ENCODE measurements at places on chromosomes 16 and 17.
A peak's percentile ranks its signal among the peaks of the same experiment; 100 is the strongest.

GRCh38 chr17:13749891-13750235 is 148.1 kb upstream of the HS3ST3A1 start:
- DNase-seq = no peak

DNA sequence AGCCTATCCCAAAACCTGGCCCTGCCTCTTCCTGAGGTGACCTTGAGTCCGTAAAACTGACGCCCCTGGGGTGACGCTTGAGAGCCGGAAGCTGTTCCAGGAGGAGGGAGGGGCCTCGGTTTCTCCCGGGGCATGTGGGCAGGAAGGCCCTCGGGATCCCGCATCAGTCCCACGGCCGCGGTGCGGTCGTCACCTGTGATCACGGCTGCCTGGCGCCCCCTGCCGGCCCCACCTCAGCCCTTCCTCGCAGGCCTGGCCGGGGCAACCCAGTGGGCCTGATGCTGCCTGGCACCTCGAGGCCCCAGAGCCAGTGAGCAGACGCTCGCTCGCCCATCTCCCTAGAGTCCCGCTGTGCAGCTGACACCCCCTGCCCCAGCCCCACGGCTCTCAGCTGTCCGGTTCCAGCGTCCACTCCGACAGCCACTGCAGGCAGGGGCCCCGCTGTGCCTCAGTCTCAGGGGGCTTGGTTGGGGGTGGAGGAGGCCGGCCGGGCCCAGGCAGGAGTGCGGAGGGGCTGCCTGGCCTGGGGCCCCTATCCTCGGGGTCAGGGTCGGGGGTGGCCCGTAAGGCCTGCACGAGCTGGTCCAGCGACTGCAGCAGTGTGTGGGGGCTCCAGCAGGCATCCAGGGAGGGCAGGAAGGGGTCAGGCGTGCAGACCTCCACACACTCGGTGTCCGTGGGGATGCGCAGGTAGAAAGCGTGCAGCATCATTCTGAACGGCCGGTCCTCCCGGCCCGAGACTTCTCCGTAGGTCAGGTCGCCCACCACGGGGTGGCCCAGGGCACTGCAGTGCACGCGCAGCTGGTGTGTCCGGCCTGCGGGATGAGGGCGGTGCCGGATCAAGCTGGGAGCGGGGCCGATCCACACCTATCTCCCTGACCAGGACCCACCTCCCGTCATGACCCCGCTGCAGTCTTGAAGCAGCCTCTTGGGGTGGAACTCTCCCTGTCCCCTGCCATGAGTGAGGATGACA is 2.3 kb downstream of the RPUSD1 start:
- DNase-seq = peak; percentile 93

DNA sequence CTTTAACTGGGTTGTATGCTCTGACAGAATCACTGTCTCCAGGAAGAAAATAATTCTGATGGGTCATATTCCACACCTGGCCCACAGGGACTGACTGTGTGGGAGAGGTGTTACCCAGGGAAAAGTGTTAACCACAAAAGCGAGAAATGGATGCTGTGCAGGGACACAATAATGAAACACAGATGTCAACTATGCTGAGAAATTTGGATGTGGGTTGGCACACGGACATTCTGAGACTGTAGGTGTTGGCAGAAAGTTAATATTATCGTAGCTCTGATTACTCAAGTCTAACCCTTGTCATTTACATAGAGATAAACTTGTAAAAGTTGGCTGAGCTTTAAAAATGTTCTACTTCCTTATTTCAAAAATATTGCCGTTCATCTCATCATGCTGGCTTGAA is 19.6 kb downstream of the TMC5 start:
- no peak for DNase-seq

DNA sequence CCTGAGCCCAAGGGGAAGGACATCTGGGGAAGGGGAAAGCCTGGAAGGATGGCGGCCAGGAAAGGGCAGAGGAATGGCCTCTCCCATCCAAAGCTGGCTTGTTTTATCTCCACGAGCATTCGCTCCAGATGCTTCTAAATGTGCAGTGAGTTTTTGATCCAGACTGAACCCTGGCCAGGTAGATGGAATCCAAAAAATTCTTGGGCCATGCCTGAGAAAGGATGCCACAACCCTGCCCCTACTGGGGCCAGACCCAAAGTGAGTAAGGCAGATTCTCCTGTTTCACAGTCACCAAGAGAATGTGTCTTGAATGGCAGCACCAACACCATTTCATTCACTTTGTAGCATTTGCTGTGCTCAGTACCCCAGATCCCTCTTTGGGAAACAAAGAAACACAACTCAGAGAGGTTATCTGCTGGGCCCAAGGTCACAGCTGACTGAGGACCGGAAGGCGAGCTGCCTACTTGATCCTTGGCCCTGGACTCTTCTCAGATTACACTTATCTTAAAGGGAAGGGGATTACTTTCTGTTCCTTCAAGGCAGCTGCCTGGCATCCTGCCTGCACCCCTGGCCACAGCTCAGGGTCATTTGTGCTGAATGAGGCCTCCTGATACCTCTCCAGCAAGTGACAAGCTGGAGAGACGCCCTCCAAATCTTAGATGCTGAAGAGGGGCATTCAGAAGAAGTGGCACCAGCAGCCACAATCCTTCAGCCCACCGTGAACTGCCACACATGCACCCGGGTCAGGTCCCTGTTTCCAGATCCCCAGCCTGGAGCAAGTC is 3.6 kb downstream of the LRRC75A start:
- no peak for DNase-seq

DNA sequence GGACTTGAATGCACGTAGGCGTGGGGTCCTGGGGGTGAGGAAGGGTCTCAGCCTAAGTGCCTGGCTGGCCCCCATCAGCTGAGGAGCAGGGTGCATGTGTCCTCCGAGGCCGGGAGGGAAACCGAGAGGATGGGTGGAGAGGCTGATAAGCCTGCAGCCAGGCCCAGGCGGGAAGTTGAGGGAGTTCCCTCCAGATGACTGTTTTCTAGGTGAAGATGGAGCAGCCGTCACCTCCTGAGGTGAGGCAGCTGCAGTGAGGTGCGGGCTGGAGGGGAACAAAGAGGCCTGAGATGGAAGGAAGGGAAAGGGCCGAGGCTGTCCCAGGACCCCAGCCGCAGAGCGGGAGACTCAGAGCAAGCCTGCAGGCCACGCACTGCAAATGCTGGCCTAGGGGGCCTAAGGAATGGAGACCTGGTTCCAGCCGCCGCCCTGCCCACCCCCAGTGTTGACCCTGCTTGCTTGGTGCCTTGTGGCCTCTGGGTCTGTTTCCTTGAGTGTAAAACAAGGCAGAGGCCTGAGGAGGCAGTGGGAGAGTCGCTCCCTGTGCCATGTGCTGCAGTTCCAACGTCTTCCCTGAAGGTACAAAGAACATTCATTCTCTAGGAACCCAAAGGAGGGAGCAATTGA is 3.0 kb downstream of the PECAM1 start:
- DNase-seq = no peak

- DNase-seq = peak; percentile 53
These were observed 8.0 kb upstream of the TOP2A start for GRCh38 chr17:40425741-40426140.

GRCh38 chr17:79410681-79411080 is 200.2 kb downstream of the RBFOX3 start:
- no peak for DNase-seq

DNA sequence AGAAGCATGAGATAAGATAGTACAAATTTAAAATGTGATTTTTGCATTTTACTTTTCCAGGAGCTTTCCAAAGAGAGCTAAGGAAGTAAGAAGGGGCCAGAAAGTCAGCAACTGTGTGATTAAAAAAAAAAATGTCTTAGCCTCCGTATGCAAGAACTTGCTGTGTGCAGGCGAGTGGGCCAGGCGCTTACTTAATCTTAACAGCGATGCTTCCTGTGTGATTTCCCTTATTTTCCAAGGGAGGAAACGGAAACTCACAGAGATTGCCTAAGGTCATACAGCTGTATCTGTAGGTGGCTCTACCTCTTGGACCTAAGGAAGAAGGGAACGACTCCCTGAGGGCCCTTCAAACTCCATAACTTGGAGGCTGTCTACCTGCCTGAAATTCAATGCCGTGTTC is 11.1 kb downstream of the HS3ST3B1 start:
- no peak for DNase-seq

- DNase-seq = peak; percentile 94
These were observed at the start of gene SSH2 for GRCh38 chr17:29929533-29930408. Gene SSH2, minus strand, starts transcription at chr17:29930228. Its CDS starts 228 bp downstream, at chr17:29930000.

DNA sequence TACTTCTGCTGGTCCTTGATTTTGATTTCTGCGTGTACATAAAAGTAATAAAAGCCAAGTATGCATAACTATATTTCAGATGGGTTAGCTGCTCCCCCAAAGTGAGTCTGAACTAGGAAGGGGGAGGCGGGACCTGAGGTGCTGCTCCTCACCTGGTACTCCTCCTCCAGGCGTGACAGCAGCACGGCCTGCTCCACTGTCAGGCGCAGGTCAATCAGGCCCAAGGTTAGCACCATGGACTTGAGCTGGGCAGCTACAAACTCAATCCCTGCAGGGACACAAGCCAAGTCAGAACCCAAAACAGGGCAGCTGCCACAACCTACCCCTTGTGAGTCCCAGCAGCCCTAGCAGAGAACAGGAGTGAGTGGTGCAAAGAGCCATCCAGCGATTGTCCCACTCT is 18.0 kb downstream of the ATPAF2 start:
- DNase-seq = no peak

DNA sequence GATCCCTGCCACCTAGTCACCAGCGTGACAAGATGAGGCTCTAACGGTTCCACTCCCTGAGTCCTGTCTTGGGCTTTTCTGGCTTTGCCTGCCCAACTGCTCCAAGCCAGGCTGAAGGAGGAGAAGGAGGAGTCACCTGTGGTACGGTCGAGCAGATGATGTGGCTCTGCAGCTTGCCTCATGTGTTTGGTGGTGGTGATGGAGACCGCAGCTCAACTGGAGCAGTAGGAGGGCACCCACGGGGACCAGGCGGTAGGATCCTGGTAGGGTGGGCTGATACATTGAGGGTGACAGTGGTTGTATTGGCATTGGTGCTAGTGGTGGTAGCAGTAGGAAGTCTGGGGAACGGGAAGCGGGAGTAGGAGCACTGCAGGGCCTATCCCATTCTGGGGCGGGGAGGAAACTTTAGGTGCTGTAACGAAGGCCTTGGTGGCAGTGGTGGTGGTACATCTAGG is 202.8 kb upstream of the WSB1 start:
- DNase-seq = no peak

DNA sequence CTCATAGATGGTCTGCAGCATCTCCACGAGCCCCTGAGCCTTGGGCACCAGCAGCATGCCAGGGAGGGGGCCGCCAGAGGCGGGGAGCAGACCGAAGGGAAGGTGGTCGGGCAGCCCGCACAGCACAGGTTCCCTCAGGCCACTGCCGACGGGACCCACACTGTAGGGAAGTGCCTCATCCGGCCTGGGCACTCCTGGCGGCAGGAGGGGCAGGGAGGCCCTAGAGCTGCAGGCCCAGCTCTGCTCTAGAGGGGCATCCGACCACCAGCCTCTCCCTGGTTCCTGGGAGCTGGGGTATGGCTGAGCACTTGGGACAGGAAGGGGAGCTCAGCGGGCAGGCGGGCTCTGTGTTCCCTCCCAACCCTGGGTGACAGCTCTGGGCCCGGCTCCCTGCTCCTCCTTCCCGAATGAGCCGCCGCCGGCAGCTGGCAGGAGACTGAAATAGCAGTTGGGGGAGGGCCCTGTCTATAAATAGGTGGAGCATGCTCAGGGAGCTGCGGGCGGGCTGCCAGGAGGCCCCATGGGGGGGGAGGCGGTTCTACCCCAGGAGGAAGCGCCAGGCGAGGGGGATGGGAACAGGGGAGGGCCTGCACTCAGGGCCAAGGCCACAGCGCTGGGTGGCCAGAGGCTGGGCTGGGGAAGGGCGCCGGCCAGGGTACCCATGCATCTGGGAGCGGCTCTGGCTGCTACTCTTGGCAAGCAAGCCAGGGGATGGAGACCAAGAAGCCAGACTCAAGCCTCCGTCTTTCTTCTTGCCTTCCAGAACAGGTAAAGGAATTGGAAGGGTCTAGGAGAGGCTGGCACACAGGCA is 12.4 kb downstream of the HDAC5 start:
- DNase-seq = peak; percentile 75

- peak; percentile 82 for DNase-seq
These were observed 18.2 kb upstream of the ABR start for GRCh38 chr17:1197781-1198490.

- DNase-seq = no peak
These were observed 195.3 kb upstream of the AXIN2 start for GRCh38 chr17:65756760-65757159.

GRCh38 chr17:231191-231965 is 49.9 kb upstream of the DOC2B start:
- no peak for DNase-seq

GRCh38 chr16:83954577-83955016 is 1.6 kb downstream of the OSGIN1 start:
- no peak for DNase-seq

GRCh38 chr17:151886-152859 is 14.8 kb downstream of the SCGB1C2 start:
- no peak for DNase-seq

DNA sequence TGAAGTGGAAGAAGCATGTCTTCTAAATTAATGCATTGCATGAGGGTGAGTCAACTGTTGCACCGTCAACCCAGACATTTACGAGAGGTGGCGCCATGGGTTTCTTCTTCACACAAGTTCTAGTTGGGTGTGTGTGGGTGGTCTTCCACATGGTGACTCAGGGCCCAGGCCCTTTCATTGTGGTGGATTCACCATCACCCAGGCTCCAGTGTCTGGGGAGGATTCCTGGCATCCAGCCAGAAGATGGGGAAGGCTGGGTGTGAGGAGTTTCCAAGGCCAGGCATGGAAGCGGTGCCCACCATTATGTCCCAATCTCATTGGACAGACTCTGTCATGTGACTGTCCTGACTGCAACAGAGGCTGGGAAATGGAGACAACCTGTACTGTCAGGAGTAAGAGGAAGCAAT is 21.4 kb upstream of the JPH3 start:
- peak; percentile 58 for DNase-seq

DNA sequence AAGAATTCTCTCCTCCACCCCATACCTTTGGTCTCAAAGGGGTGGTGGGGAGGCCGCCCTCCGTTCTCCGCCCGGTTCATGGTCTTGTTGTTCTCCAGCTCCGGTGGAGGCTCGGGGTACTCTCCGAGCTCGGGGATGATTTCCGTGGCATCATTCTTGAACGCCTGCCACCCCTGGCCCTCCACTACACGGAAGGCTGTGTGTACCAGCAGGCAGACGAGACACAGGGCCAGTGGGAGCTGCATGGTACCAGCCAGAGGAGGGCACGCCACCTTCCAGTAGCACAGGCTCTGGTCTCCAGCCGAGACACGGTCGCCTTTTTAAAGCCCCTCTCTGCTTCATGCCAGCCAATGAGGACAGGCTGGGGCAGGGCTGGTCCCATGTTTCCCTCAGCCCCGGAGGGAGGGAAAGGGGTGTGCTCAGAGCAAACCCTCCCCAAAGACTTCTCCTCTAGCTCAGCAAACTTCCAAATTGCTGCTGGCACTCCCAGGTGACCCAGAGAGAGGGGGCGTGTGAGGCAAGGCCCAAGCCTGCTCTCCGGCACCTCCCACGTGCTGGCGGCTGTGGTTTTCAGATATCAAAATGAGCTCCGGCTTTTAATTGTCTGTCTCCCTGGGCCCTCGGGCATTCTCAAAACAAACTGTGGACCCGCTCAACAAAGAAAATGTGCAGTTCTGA is at the start of gene SOST:
TSS of gene SOST (minus strand) at position 295 of the 678 bp plus-strand sequence. CDS start at position 245, 50 bp downstream.
- DNase-seq = no peak
